ENCODE measurements at places on chromosomes 3 and 15.

DNA sequence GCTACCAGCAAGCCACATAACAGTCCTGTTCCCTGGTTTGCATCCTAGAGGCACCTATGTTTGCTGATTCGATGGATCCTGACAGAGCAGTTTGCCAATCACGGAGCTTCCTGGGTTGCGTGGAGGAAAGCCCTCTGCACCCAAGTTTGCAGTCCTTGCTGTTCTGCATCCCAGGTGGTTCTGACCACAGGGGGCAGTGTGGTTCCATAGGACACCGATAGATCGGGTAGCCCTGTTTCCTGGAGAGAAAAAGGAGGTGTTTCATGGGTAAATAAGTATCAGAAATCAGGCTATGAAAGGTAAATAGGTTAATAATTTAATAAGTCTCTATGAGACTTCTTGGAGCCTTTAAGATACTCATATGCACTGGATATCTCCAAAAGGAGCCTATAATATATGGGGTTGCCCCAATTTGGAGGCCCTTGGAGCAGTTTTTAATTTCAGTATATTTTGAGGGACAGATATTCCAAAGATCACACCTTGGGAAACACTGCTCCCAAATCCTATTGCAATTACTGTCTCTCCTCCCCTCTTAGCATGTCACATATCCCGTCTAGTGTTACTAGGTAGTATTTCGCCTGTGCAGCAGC is 194.6 kb upstream of the TPM1 start:
- DNase-seq, result no peak

- no peak for DNase-seq
These were observed 101.1 kb downstream of the PDZRN3 start for GRCh38 chr3:73523661-73524060.

GRCh38 chr3:79018265-79018664 is 749.5 kb downstream of the ROBO1 start:
- no peak for DNase-seq

DNA sequence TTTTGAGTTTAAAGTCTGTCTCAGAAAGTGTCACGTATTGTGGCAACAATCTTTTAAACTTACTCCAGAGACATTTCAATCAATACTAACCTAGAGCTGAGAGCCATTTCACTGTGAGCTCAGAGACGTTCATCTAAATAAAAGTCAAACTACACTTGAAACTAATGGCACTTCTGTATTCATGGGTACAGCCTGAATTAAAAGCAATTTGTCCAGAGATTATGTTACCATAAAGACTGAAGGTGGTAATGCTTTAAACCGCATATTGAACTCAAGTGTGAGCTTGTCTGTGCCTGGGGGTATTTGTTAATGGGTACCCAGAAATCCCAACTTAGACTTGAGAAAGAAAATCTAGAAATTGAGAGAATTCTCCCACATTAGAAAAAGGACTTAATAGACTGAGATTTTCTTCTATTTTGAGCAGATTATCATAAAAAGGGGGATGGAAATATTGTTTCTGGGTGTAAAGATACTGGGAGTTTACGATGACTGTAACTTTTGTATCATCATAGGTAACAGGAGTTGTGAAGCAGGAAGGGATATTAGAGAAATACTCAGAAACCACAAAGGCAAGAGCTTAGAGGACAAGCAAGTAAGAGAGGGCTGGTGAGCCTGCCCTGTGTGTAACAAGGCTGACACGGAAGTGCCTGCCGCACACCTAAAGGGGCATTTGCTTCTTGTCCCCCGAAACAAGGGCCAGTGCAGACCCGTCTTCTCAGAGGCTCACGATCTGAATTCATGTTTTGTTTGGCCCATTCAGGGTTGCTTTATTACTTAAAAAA is 36.9 kb downstream of the LRIG1 start:
- DNase-seq, result no peak

DNA sequence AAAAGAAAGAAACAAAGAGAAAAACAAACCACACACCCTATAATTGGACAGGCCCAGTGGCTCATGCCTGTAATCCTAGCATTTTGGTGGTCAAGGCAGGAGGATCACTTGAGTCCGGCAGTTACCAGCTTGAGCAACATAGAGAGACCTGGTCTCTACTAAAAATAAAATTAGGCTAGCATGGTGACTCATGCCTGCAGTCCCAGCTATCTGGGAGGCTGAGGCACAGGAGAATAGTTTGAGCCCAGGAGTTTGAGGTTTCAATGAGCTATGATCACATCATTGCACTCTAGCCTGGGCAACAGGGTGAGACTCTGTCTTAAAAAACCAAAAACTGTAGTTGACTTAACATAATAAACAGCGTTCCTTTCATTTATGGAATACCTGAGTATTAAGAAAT is 72.3 kb upstream of the ST3GAL6 start:
- no peak for DNase-seq

DNA sequence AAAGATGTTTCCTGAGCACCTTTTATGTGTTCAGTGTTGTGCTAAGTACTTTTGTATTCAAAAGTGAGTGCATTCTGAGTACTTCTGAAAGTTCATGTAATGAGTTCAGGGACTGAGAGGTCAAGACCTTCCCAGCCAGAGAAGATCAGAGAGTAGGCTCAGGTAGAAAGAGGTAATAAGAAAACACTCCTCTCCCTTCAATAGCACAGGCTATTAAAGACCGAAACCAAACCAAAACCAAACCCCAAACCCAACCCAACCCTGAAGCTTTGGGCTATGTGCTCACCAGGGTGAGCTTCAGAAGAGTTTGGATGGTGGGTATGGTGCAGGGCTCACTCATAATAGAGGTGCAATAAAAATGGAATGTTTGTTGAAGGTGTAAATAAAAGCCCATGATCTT is 76.7 kb upstream of the FAM3D start:
- DNase-seq, result no peak

- DNase-seq, result no peak
These were observed 21.9 kb downstream of the NRROS start for GRCh38 chr3:196661400-196661799.

GRCh38 chr3:9064850-9065249 is 101.6 kb upstream of the RAD18 start:
- DNase-seq, result no peak

DNA sequence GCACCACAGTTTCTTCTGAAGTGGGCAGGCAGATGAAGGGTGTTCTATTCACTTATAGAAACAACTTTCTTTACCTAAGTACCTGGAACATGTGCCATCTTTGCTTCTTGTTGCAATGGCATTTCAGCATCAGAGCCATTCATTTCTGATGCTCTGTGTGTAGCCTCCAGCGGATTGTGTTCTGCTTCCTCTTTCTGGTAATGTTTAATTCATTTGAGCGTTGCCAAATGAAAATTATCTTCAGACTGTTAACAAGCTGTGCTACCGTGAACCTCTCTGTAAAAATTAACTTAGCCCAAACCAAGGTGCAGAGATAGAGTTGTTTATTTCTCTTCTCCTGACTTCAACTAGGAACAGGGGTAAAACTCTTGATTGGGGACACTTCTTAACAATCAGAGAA is 302.0 kb downstream of the EDEM1 start:
- DNase-seq, result no peak

DNA sequence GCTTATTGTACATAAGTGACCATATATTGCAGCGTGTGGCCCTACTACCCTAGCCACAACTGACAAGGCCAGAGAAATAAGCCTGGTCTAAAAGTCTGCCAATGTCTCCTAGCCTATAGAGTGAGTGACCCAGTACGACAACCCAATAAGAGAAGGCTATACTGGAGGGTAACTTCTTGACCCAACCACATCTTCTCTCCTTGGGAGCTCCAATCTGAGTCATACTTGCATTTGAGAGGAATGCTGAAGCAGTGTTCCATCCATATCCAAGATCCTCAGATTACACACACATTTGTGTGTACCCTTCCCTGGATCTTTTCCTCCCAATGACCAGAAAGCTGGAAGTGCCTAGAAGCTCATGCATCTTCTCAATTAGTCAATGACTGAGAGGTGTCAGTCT is 11.3 kb upstream of the STT3B start:
- no peak for DNase-seq

GRCh38 chr15:58873267-58873666 is 60.2 kb downstream of the SLTM start:
- DNase-seq, result no peak
